ENCODE measurements at places on chromosomes 12 and 14. TPM values are rescaled to one million over a fixed set of nuclear protein-coding genes. Genes with fewer than 3 reads are reported as not detected.

The ZDHHC22 gene
- not detected for total RNA-seq

The NEMF gene
- total RNA-seq: 34.3 TPM

The AQP6 gene
- not detected for total RNA-seq

GRCh38 chr12:27521066-27521465 lies 2.9 kb upstream of the PPFIBP1 start:
- DNase-seq: no peak

The NOVA1 gene
- total RNA-seq: 1.4 TPM

DNA sequence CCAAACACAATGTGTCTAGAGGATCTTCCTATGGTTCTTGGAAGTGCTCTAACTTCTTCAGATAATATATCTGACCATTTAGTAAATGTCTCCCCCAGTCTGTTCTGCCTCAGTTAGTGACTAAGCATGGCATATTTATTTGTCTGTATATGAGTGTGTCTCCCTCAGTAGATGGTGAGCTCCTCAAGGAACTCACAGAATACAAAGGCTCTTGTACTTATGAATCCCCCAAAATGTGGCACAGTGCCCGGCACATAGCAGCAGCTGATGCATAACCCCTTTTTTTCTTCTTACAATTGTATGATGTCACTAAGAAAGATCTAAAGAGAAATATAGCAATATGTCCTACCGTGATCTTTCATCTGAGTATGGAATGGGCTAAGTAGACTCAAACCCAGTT lies 264.7 kb upstream of the PRICKLE1 start:
- no peak for DNase-seq

The ALX1 gene
- total RNA-seq: 0.21 TPM

GRCh38 chr12:79618848-79619404 lies 71.8 kb downstream of the PAWR start:
- peak; percentile 56 for DNase-seq

DNA sequence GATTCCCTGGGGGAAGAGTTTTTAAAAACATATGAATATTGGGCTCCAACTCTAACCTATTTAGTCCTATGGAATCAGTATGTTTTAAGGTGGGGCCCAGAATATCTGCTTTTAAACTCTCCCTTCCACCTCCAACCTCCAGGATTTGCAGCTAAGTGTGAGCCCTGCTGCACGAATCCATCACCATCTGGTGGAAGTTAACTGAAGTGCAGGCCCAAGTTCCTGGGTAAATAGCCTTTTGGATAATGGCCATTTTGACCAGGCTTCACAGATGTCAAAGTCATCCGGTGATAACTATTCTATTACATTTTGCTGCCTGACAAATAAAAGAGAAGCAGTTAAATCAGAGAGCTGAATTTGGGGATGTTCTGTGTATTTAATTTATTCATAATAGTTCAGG lies 58.1 kb upstream of the RMST start:
- DNase-seq: peak; percentile 25

The PRORP gene
- 40.0 TPM for total RNA-seq

GRCh38 chr12:95626854-95627253 lies 75.6 kb upstream of the USP44 start:
- no peak for DNase-seq

GRCh38 chr12:123992118-123992825 lies 19.3 kb downstream of the ZNF664 start:
- DNase-seq: no peak

The TROAP gene
- 10.3 TPM for total RNA-seq

The CLEC4C gene
- total RNA-seq: not detected

The MYBPC1 gene
- total RNA-seq: not detected

DNA sequence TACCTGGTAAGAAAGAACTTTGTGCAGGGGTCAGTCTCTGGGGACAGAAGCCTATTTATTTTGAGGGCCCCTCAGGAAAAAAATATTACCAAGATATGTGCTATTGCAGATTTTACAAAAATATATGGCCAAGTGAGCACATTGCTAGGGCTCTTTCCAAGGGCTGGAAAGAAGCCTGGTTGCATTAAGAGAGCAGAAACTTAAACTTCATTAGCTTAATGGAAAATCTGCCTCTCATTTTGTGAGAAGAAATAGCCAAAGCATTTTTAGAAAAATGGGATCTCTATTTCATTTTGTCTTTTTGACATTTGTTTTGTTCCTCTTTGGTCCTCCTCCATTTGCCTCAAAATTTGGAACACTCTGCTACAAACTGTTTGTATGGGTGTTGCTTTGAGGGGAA lies 283.5 kb downstream of the NELL2 start:
- no peak for DNase-seq

The CCDC38 gene
- not detected for total RNA-seq

GRCh38 chr12:107435520-107435919 lies 250.1 kb upstream of the PWP1 start:
- DNase-seq: no peak

- DNase-seq: no peak
Measured at GRCh38 chr12:21704847-21705246, 47.2 kb upstream of the LDHB start.

The KRT75 gene
- not detected for total RNA-seq

- DNase-seq: peak; percentile 90
Measured at GRCh38 chr14:51442513-51443175, 202.6 kb downstream of the TMX1 start.

The SLC7A8 gene
- total RNA-seq: 2.3 TPM

The SLC25A21 gene
- 2.1 TPM for total RNA-seq

- DNase-seq: no peak
Measured at GRCh38 chr12:84079626-84080025, 833.0 kb downstream of the SLC6A15 start.

DNA sequence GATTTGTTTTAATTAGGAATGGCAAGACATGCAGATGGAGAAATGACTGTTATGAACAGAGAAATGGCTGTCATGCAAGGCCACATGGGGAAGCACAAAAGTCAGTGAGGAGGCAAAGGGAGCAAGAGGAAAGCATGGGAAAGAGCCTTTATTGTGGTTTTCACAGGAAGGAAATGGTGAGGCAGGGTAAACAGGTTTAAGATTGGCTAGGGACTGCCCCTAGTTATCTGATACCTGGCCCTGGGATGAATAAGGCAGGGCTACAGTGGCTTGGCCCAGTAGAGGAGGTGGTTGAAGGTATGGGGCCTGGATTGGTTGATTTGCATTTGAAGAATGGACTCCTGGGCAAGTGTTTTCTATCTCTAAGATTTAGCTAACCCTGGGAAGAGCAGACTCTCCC lies 168.7 kb upstream of the CNOT2 start:
- DNase-seq: no peak

- DNase-seq: peak; percentile 44
Measured at GRCh38 chr14:73463411-73463810, 5.1 kb upstream of the NUMB start.

The RPL36AL gene
- 168 TPM for total RNA-seq

The TMEM179 gene
- not detected for total RNA-seq

GRCh38 chr12:6536894-6537579 lies 2.7 kb downstream of the GAPDH start:
- DNase-seq: no peak

- DNase-seq: no peak
Measured at GRCh38 chr12:67721248-67721647, 72.7 kb downstream of the DYRK2 start.

The PTPN6 gene
- 31.3 TPM for total RNA-seq
